ENCODE measurements at places on chromosomes 3 and 15.

DNA sequence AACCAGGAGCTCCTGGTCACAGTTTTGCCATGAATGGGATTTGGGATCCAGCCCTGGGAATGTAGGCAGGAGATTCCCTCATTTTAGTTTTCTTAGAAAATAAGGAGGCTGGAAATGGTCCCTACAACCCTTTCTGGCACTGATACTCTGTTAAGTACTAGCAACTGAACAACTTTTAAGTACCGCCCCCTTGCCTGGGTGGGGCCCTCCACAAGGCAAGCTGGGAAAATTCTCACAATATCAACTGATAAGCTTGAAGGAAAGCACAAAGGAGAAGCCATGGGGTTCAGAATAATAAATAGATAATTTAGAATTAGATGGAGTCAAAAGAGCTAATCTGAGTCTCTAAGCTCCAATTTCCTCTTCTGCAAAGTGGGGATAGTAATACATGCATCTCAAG lies 4.2 kb upstream of the DGKG start:
- DNase-seq: no peak

DNA sequence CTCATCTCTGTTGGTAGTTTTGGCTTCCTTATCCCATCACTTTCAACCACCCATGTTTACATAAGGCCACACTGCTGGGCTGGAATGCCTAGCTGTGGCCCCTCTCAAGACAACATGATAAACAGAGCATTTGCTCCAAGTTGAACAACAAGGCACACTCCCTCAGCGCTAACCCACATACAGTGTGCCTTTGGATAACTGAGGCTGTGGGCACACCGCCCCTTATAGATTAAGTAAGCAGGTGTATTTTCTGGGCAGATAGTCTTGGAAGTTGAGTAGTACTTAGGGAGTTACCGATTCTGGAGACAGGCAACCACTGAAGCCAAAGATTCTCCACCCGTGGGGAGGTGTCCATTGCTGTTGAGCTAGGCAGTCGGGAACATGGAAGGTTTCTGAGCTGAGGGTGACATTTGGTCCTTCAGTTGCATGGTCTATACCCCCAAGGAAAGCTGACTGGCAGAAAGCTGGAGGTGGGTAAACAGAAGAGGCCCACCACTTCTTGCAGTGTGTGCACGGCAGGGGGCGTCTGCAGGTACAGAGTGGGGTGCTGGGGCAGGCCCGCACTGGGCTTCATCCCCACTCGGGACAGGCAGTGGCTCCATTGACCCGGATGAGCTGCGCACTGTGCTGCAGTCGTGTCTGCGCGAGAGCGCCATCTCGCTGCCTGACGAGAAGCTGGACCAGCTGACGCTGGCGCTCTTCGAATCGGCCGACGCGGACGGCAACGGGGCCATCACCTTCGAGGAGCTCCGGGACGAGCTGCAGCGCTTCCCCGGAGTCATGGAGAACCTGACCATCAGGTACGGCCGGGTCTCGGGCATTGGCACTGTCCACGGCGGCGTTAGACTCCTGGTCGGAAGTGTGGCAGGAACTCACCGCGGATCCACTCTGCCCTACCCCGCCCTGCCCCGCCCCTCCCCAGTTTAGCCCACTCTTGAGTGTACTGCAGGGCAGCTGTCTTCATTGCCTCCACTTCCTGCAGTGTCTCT lies 16.8 kb downstream of the NOX5 start:
- no peak for DNase-seq

DNA sequence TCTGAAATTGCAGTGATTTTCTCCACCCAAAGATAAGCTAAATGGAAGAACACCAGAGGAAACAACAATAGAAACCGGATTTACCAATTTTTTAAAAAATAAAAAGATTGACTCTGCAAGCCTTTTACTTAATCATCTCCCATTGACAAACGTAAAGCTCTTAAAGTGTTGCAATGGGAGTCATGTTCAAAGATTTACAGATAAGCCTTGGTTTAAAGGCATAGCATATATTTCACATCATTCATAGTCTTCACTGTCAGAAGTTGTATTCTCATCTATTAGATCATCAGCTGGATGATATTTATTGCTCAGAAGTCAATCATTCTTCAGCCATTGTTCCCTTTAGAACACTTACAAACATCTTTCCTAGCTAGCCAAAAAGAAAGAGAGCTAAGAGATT lies 397.6 kb downstream of the GBE1 start:
- DNase-seq: no peak

DNA sequence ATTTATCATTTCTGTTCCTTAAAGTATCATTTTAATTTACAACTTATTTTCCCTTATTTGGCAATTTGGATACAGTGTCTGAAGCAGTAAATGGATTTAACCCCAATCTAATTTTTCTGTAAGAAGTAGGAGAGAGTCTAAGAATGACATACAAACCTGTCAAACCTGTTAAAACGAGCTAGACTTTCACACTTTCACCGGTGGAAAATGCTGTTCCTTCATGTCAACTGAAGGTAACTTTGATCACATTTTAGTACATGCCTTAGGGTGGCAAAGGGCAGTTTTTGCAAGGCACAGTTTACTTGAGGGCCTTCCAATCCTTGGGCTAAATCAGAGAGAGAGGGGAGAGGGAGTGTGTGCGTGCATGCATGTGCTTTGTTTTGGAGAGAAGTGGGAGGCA lies 221.4 kb downstream of the THSD4 start:
- no peak for DNase-seq

GRCh38 chr3:40097131-40098117 lies 212.1 kb upstream of the EIF1B start:
- no peak for DNase-seq

DNA sequence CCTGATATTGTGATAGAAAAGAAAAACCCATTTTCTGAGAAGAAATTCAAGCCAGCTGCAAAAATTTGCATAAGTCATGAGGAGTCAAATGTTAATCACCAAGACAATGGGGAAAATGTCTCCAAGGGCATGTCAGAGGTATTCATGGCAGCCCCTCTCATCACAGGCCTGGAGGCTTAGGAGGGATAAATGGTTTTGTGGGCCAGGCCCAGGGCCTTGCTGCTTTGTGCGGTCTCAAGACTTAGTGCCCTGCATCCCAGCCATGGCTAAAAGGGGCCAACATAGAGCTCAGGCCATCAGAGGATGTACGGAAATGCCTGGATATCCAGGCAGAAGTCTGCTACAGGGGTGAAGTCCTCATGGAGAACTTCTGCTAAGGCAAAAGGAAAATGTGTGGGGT lies 631.1 kb downstream of the NLGN1 start:
- no peak for DNase-seq

- no peak for DNase-seq
Observed at GRCh38 chr15:64197425-64197824, 34.6 kb upstream of the PPIB start.
